ENCODE measurements at places on chromosomes 7 and 10.
A peak's percentile ranks its signal among the peaks of the same experiment; 100 is the strongest.

DNA sequence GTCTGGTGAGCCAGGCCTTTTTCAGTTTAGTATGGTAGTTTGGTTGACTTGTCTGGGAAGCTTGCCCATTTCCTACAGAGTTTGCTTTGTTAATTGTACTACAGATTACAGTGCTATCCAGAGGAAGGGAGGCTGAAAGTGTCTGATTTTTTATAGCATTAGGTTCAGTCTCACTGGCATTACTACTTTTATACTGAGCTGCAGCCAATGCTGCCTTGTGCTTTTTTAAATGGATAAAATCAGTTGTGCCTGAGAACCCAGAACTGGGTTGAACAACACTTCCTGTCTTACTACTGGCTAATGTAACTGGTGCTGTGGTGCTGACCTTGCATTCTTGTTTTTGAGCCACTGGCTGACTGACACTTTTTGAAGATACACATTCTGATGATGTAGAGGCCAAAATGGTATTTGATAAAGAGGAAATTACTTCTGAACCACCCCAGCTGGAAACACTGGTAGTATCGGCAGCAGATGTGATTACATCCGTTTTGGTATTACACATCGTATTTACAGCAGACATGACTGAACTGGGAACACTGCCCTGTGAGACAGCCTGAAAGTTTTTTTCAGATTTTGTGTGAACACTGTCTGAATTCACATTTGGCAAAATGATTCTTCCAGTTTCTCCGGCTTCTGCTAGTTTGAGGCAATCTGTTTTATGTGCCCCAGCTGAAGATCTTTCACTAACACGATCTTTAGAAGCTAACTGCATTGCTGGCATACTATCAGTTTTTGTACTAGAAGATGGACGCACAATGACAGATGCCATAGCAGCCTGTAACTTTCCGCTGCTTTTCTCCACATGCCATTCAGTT, 74.1 kb downstream of the NRBF2 start:
- no peak for DNase-seq

DNA sequence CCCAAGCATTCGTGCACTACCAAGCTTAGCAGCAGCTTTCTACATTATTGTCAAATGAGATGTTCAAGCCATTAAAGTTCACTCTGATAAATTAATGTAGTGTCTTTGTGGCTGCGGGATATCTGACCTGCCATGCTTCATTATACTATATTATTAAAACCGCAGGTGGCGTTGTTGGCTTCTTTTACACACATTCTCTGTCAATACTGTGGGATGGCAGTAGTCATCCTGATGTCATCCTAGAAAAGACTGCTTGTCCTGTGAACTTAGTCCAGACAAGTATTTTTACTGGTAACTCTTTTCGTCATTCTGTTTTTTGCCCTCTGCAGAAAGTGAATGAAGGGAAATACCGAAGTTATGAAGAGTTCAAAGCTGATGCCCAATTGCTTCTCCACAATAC, 103.9 kb downstream of the ZMYND11 start:
- peak; percentile 9 for DNase-seq

DNA sequence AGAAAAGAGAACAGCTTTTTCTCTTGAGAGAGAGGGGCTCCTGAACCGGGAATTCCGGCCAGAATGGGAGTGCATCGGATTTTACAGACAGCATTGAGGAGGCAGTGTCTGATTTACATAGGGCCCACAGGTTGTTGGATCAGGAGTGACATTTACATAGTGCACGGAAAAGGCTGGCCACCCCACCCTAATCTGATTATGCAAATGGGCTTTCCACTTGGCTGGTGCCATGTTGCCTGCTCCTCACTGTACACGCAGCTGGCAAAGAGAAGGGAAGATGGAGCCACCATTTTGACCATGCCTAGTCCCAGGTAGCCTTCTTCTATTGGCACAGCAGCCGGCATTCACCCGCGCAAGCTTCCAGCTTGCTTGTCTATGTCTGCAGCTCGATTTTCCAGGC, 77.5 kb upstream of the FAM171A1 start:
- DNase-seq, result no peak

GRCh38 chr7:133682364-133683181, 429.7 kb downstream of the EXOC4 start:
- no peak for DNase-seq
